ENCODE measurements at places on chromosomes 7 and 10.

DNA sequence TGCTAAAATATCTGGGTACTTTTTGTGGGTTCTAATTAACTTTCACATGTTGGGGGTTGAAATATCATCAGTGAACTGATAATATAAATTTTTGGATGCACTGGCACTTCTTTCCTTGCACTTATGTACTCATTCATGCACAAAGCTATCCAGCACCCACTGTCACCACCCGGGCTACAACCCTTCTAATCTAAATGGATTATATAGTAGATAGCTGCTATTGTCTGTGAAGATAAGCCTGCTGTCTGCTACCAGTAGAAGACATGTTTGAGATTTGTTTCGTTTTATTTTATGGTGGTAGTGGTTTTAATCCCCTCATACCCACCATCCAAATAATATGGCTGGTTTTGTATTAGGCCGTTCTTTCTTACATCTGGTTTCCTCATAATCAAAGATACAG is 353.5 kb upstream of the LRGUK start:
- DNase-seq = no peak

GRCh38 chr10:104321725-104322415 is 16.4 kb downstream of the ITPRIP start:
- no peak for DNase-seq

- no peak for DNase-seq
Measured at GRCh38 chr10:3528271-3528670, 256.7 kb downstream of the KLF6 start.

GRCh38 chr7:101559586-101559985 is 69.5 kb downstream of the MYL10 start:
- DNase-seq = no peak

DNA sequence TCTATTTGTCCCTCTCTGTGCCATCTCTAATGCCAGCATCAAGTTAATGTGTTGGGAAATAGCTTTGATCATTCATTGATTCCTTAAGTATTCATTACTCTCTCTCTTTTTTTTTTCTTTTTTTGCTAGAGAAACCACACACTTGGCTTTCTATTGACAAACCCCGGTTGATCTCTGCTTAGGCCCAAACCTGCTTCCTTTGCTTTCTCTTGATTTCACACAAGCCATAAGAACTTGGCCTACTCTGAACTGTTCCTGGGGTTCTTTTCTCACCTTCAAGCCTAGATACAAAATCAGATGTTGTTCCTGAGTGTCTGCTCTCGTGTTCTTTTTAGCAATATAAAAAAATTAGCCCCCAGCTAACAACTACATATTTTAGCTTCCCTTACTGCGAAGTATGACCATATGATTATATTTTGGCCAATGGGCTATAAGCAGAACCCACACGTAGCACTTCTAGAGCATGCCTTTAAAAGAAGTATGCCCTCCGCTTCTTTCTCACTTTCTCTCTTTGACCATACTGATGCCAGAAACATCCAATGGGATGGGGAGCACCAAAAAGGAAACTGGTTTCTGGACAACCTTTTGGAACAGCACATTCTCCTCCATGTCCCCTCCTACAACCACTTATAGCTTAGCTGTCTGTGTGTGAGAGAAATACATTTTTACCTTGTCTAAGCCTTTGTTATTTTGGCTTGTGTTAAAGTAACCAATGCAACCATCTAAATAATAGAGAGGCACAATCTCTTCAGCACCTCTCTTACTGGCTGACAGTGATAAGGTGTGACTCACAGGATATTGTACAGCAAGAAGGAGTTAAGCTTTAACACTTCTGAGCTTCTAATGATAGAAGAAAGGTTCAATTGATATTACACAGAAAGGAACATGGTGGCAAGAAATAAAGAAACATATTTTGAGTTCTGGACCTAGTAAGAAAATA is 96.6 kb upstream of the LRRN3 start:
- DNase-seq = no peak

DNA sequence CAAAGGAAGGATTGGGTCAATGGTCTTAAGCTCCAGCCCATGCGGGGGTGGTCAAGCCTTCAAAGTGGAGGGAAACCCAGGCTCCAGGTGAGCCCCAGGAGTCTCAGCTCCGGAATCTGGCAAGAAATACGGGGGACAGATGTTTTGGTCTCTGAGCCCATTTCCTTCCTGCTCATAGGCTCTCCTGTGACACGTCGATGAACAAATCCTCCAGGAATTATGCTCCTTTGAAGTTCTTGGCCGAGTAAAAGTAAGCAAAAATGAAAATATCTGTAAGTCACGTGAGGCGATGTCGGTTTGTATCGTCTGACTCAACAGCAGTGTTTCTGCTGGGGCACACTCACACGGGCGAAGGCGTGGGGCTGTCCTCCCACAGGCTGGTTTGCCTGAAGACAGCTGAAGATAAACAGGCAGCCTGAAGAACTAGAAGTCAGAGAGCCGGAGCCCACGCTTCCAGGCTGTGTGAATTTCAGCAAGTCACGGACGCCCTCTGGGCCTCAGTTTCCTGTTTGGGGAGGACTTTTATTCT is 52.6 kb upstream of the SMNDC1 start:
- peak; percentile 5 for DNase-seq

DNA sequence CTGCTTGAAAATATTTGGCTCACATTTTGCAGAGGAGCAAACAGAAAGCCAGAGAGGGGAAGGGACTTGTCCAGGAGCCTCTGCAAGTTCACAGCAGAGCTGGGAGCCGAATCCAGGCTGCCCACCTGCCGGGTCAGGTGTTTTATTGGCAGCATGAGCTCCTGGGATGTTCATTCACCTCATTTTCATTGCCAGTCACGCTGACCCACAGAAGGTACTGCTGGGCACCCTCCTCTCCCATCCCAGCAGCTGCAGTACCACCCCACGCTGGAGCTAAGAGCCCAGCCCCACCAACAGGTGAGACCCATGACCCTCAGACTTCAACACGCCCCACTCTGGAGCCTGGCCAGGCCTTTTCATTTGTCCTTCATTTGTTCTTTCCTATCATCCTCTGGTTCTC is 102.7 kb downstream of the GRID1 start:
- DNase-seq = no peak

- no peak for DNase-seq
Measured at GRCh38 chr7:148901178-148901577, 17.1 kb upstream of the EZH2 start.

- no peak for DNase-seq
Measured at GRCh38 chr10:129556316-129556715, 89.3 kb downstream of the MGMT start.

- DNase-seq = no peak
Measured at GRCh38 chr10:31242902-31243301, 76.1 kb upstream of the ZEB1 start.

DNA sequence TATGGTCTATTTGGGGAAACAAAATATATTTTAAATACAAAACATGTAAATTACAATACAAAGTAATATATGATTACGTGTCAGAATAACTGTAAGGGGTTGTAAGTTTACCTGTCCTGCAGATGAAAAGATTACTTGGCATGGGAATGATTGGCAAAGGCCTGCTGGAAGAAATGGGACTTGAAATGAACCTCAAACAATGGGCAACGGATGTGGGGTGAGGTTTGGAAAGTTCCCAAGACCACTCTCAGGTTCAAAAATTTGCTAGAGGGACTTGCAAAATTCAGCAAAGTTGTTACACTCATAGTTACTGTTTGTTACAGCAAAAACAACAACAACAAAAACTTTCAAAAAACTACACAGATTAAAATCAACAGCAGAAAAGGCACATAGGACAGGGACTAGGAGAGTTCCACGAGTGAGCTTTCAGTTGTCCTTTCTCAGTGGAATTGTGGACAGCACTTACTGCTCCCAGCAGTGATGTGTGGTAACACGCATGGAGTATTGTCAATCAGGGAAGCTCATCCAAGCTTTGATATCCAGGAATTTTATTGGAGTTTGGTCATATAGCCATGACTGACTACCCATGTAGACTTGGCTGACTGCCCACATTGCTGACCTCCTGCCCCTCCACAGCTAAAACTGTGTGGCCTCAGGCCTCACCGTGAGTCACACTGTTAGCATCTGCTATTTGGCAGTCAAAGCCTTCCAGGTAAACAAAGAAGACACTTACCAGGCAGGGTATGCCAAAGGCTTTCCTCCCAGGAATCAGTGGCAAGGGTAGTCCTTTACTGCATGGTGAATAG is 43.8 kb downstream of the EXOC6 start:
- no peak for DNase-seq

- DNase-seq = no peak
Measured at GRCh38 chr7:26633557-26633956, 230.8 kb downstream of the SKAP2 start.

DNA sequence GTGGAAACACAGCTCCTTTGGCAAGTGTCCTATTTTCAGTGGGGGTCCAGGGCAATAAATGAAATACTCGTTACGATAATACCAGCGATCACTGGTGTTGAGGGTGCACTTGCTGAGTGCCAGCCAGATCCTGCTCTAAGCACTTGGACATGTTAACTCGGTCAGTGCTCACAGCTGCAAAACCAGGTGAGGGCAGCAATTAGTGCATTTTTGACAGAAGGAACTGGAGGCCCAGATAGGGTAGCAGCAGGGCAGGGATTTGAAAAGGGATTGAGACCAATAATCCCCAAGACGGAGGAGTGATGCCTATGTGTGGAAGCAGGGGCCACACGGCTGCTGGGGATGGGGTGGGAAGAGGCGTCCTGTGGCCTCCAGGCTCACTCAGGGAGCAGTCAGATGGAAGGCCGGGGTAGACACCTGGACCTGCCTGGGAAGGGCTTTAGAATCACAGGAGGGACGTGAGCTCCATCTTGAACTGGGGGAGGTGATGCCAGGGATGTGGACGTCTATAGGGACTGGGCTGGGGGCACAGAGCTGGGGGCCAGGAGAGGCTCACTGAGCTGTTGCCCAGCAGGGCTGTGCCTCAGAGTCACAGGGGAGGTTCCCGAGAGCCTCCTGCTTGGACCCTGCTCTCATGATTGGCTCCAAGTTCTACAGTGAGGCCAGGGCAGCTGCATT is 14.3 kb downstream of the PTPRE start:
- DNase-seq = no peak

- DNase-seq = no peak
Measured at GRCh38 chr7:55133630-55134358, 115.0 kb downstream of the EGFR start.

- DNase-seq = no peak
Measured at GRCh38 chr10:3805791-3806461, 20.9 kb upstream of the KLF6 start.

- DNase-seq = peak; percentile 31
Measured at GRCh38 chr7:134605978-134606923, 40.4 kb upstream of the BPGM start.

- DNase-seq = no peak
Measured at GRCh38 chr7:78594156-78594555, 795.6 kb downstream of the PHTF2 start.

DNA sequence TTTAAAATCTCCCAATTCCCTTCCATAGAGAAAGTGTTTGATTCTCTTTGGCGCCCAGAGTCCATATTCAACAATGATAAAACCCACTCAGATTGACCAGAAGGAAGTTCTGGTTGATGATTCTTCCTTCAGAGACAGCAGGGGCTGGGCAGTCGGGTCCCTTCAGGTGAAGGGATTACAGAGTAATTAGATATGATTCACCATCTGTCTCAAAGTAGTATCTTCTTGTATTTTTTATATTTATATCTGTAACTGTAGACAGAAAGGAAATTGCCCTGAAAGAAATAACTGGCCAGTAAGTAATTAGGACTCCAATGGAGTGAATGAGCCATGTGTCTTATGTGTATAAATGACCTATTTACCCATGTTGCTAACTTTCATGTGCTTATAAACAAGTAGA is 156.0 kb downstream of the PLCE1 start:
- DNase-seq = no peak

- DNase-seq = no peak
Measured at GRCh38 chr7:32496052-32496813, 944 bp downstream of the AVL9 start.

GRCh38 chr10:76711222-76711997 is 926.2 kb downstream of the KCNMA1 start:
- no peak for DNase-seq

DNA sequence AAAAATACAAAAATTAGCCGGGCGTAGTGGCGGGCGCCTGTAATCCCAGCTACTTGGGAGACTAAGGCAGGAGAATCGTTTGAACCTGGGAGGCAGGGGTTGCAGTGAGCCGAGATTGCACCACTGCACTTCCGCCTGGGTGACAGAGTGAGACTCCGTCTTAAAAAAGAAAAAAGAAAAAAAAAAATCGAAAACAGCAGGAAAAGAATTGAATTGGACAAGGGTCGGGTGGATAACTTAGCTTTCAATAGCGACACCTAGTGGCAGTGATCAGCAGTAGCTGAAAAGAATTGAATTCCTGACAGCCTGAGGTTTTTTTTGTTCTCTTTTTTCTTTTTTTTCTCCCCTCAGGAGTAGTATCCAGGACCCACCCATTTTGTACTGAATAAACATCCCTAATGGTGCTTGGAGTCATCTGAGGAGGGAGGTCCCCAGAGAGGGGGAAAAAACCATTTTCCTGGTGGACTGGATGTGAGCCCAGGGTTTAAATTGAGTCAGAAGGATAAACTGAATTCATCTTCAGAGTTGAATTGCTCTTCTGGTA is 55.1 kb downstream of the CYCS start:
- no peak for DNase-seq

DNA sequence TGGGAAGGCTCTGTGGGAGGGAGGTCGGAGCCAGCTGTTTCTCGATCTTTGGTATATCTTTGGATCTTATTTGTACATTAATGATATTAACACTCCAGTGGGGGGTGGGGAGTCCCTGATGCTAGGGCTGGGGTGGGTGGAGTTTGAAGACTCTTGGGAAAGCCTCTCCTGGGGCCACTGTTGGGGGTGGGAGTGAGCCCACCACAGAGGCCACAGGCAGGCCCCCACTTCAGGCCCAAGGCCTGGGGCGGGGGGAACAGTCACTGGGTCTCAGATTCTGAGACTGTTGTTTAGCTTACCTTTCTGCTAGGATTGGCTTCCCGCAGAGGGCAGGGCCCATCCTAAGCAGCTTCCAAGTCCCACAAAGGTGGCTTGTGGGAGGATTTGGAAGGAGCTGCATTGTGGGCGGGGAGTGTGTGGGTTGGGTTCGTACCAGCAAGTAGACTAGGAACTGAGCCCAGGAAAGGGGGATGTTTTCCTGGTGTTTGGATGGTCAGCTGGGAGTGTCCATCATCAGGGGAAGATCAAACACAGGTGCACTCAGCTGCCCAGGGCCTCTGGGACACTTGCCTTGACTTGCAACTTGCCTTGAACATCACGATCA is 11.9 kb downstream of the YKT6 start:
- DNase-seq = no peak

GRCh38 chr10:21257919-21258318 is 267.6 kb downstream of the SKIDA1 start:
- no peak for DNase-seq

DNA sequence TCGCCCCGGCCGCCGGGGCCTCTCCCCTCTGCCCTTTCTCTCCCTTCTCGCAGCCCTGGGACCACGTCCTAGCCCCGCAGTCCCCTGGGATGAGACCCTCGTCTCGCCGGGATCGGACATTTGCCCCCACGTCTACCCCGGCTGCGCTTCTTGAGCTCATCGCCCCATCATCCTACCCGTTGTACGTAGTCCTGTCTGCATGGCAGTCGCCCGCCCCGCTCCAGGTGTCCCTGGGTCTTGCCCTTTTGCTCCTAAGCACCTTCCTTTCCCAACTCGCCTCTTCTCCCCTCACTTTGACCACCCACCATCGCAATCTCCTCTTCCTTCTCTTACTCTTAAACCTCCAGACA is 582 bp downstream of the TPST1 start:
- no peak for DNase-seq
